Stimulated activated CD4-positive, alpha-beta T cell treated with anti-CD3 and anti-CD28 coated beads, Interleukin-1b, Interleukin-23, amount 100 ng/mL, for 1 hour (primary cell): ENCODE measurements at places on chromosomes 7 and 10.

DNA sequence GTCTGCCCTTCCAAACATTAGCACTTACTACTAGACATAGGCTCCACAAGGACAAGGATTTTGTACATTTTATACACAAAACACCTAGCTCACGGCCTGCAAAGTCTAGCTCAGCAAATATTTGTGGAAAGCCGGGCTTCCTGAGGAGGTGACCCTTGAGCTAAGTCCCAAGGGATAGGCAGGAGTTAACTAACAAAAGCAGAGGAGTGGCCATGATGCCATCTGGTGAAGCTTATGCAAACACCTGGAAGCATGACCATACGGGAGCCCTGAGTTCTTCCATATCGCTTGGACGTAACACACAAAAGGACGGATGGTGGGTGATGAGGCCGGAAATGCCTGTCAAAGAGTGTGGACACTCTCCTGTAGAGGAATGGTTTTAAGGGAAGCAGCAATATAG is 25.9 kb upstream of the YAE1 start:
- DNase-seq = no peak

GRCh38 chr7:130649004-130649790 is 19.4 kb downstream of the COPG2 start:
- no peak for DNase-seq

DNA sequence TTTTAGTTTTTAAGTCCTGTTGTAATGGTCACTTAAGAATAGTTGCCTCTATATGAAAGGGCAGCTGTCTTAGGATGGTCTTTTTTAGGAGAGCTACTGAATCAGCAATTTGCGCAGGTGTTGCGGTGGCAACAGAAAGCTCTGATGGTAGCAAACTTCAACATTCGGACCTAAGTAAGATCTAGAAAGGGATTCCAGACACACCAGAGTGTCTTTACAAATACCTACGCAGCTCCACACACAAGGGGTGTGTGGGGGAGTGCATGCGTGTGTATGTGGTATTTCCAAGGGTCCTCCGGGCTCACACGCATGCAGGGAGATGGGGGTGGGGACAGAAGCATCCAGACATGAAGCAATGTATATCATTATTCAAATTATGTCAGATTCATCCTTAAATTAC is 438.6 kb upstream of the MGMT start:
- DNase-seq = no peak

DNA sequence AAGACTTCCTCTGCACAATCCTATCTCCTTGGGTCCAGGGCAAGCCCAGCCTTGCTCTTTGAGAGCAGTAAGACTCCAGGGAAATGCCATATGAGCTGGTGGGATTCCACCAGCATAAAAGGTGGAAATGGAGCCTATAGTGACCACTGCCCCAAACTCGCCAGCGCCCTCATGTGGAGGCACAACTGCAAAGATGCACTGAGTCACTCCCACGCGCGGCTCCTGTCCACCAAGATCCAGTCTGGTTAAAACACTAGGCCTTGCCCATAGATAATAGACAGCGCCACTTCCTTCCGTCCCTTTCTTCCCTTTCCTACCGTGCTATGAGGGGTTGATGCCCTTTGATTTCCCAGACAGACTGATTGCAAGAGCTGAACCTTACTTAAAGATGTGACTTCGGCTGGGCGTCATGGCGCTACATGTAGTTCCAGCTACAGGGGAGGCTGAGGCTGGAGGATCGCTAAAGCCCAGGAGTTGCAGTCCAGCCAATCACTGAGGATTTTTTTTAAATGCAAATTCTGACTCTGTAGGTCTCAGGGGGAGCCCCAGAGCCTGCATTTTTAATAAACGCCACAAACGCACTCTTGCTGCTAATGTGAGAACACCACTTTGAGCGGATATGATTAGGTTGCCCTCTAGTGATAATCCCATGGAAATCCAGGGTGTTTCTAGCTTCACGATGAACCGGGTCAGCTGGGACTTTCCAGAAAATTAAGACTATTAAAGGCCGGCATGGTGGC is 136.5 kb downstream of the EPC1 start:
- no peak for DNase-seq

- no peak for DNase-seq
These were observed 9.6 kb downstream of the GPRIN2 start for GRCh38 chr10:46546591-46547540.

- no peak for DNase-seq
These were observed 112.5 kb downstream of the RALA start for GRCh38 chr7:39735903-39736302.

GRCh38 chr10:118742782-118743181 is 12.0 kb downstream of the CACUL1 start:
- no peak for DNase-seq

GRCh38 chr7:711093-711921 is 15.2 kb upstream of the DNAAF5 start:
- no peak for DNase-seq

GRCh38 chr7:151871189-151871735 is 5.7 kb downstream of the PRKAG2 start:
- DNase-seq = no peak

GRCh38 chr10:9016930-9017329 is 962.4 kb downstream of the GATA3 start:
- no peak for DNase-seq
